ENCODE measurements at places on chromosomes 4 and X. TPM values are rescaled to one million over a fixed set of nuclear protein-coding genes. Genes with fewer than 3 reads are reported as not detected.

The LPAR4 gene
- 0.14 TPM for polyA plus RNA-seq

The ZCCHC18 gene
- polyA plus RNA-seq, result 0.70 TPM

The GAGE12J gene
- not detected for polyA plus RNA-seq

The GRPR gene
- polyA plus RNA-seq, result not detected

The DUSP9 gene
- not detected for polyA plus RNA-seq

The CWH43 gene
- polyA plus RNA-seq, result not detected

The HSFX1 gene
- polyA plus RNA-seq, result 2.1 TPM
